ENCODE measurements at places on chromosomes 7 and 10.

GRCh38 chr10:103888113-103888841 lies 29.7 kb downstream of the STN1 start:
- no peak for DNase-seq

- DNase-seq = no peak
Observed at GRCh38 chr10:115706026-115706425, 567.0 kb downstream of the GFRA1 start.

DNA sequence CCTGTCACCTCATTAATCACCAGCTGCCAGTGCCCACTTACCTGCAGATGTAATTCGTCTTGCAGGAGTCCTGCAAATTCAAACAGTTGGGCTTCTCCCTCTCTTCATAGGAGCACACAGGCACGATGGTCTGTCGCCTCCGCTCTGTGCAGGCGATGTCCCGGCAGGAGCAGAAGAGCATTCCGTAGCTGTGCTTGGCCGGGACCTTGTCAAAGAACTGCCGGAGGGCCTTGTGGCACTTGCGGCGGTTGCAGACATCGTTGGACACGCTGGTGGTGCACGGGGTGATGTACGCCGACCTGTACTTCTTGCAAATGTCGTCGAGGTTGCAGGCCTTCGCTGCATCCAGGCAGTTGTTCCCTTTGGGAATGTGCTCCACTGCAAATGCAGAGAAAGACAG lies 147.8 kb downstream of the GFRA1 start:
- DNase-seq = no peak

DNA sequence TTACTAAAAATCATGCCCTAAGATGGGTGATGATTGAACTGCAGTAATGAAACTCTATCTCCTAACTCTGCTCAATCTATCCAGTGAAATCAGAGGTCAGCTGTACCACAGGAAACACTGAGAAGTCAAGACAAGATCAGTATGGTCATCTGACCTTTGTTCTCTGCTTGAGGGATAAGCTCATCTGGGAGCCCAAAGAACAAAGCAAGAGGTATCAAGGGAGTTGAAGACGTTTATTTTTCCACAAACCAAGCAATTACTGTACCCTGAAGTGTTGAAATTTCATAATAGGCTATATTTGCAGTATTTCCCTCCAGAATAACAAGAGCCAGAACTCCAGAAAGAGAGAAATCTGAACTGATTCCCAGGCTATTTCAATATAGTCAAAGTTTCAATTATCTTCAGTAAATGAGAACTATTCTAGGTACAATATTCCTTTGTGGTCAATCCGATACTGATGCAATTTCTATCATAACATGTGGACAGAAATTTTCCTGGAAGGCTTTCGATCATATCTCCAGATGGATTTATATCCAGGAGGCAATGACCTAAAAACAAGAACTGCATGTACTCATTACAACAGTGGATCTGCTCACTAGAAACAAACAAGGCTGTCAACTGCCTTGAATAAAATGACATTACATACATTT lies 345.3 kb downstream of the TNS3 start:
- DNase-seq = no peak

DNA sequence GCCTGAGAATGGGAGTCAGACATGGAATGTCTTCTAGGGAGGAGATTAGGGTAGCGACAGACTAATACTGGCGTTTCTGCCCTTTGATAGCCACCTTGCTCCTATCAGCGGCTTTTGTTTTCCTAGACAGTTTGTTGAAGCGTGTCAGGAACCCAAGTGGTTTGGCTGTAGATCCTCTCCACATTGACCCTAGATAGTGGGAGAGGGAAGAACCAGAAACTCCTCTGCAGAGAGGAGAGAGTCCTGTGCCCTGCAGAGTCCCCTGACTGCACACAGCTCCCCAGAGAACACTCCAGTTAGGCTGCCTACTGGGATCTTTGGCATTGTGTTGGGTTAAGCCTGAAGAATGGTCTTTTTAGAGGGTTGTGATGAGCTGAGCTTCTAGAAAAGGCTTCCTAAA lies 2.4 kb downstream of the MEPCE start:
- DNase-seq = no peak

DNA sequence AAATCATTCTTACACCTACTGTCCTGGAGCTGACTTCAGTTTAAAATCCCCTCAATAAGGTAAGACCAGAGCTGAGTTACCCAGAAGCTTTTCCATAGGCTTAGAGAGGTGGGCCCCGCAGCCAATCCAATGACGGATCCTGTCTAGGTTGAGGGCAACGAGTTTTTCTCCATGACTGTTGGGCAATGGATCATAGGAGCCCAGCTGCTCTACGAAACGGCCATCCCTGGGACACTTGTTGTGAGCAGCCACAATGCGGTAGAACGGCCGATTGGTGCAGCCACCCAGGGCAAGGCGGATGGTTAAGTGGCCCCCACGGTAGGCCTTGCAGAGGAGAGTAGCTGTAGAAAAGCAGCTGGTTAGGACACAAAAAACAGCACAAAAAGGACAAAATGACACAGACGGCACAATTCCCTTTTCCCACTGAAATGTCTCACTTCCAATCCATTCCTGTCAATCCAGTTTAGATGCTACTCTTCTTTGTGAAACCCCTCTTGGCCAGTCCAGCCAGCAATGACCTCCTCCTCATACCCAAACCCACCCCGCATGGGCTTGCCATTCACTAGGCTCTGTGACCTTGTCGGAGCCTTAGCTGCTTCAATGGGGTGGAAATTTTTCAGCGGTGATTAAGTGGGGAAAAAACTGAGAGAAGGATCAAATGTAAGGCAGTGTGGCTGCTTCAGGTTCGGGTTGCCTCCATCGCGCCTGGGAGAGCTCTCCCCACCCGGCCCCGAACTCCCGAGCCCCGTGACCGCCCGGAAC lies 580 bp downstream of the MRPS16 start:
- DNase-seq = no peak

GRCh38 chr7:131649003-131649541 lies 92.6 kb upstream of the PODXL start:
- no peak for DNase-seq

DNA sequence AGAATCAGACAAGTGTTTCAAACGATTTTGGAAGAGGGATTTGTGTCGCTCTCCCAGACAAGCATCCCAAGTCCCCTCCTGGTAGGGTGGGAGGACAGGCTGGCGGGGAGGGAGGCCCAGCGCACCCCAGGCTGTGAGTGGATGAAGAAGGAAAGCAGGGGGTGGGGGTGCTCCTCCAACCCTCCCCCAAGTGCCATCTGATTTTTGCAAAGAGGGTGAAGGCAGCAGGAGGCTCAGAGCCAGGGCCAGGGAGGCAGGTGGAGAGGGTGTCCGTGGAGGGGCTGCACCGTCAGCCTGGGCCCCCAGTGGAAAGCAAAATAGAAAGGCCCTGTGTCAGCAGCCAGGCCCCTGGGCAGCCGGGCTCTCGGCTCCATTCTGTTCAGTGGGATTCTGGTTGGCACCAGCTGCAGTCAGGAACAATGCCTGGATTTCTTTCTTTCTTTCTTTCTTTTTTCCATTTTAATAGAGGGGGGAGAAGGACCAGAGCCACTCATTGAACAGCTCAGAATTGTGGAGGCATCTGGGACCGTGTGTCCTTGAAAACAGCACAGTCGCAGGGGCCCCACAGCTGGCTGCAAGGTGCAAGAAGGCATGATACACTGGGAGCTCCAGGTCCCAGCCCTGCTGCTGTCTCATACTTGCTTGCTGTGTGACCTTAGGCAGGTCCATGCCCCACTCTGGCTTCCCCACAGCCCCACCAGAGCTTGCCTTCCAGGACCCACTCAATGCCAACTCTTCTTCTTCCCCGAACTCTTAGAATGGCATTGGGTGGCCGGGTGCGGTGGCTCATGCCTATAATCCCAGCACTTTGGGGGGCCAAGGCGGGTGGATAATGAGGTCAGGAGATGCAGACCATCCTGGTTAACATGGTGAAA lies 7.1 kb upstream of the ZMIZ1 start:
- DNase-seq = no peak

DNA sequence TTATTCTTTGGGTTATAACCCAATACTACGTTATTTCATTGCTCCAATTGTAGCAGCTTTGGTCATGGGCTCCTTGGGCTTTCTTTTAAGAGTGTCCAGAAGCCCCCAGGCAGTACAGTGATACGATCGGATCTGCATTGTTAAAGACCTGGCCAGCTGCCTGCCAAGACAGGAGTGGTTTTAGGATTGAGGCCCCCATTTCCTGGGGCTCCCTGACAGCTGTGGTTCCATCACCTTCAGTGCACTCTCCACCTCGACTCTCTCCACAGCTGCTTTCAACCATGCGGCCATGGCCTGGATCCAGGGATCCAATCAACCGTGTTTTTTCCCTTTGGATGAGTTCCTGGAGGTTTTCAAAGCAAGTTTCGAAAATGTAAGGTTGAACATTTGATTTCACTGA lies 123.4 kb upstream of the BTBD16 start:
- DNase-seq = no peak

DNA sequence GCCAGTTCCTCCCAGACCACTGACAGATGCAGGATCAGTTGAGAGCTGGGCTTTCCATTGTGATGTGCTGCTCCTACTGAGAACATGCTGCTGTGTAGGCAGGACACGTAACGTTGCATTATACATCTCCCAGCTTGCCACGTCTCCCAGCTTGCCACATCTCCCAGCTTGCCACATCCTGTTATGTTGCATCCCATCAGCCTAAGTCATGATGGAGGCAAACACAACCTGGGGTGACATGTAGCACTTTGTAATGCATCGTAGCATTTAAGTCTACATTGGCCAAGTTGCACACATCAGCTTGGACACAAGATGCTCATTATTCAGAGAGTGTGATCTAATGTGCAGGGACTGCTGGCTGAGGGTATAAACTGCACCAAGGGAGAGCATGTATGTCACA lies 73.3 kb upstream of the CHCHD3 start:
- no peak for DNase-seq

- DNase-seq = no peak
Observed at GRCh38 chr7:141974831-141975230, 1.3 kb upstream of the TAS2R38 start.

GRCh38 chr10:111076191-111076681 lies 593 bp upstream of the ADRA2A start:
- peak; percentile 35 for DNase-seq

GRCh38 chr10:88337134-88337533 lies 246.0 kb downstream of the RNLS start:
- no peak for DNase-seq

DNA sequence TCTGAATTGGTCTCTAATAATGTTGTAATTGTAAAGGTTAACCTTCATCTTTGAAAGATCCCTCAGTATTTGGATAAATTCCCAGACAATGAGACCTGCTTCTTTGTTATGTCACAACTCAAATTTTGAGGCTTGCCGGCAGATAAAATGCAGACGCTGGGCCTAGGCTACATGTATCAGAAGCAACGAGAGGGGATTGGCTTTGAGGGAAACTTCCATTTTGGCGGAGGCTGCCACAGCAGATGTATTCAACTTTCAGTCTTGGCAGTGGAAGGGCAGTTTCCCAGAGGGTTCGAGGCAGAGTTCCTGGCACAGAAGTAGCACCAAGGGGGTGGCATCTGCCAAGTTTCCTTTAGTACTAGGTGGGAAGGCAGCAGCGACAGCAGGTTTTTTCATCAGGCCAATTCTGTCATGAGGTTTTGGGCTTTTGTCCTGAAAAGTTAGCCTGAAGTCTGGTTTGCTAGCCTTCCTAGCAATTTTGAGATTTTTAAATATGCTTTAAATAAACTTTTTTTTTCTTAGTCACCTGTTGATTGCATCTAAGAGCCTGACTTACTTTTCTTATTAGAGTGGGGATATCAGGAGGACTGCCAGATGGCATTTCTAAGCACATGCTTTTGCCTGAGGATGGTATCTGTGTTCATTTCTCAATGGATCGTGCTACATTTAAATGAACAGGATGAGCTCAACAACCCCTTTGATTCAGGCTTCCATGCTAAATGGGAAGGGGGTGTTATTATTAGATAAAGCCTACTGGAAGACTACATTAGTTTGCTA lies 89.5 kb upstream of the FAM3C start:
- DNase-seq = peak; percentile 41

DNA sequence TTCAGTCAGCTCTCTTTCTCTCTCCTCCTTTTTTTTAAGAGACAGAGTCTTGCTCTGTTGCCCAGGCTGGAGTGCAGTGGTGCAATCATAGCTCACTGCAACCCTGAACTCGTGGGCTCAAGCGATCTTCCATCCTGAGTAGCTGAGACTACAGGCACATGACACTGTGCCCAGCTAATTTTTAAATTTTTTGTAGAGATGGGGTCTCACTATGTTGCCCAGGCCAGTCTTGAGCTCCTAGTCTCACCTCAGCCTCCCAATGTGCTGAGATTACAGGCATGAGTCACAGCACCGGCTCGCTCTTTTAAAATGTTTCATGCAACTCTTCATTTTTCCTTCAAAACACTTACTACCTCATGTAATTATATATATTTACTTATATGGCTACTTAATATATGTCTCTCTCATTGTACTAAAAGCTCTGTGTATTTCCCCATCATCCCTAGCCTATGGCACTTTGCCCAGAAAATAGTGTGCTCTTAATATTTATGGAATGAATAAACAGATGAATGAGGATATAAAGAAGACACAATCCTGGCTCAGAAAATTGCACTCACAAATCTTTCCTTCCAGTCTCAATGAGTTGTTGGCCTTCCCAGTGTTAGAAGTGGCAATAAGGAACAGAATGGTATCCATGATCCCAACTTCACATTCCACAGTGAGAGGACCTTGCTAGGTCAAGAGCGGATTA lies 33.9 kb downstream of the EBLN1 start:
- DNase-seq = no peak

DNA sequence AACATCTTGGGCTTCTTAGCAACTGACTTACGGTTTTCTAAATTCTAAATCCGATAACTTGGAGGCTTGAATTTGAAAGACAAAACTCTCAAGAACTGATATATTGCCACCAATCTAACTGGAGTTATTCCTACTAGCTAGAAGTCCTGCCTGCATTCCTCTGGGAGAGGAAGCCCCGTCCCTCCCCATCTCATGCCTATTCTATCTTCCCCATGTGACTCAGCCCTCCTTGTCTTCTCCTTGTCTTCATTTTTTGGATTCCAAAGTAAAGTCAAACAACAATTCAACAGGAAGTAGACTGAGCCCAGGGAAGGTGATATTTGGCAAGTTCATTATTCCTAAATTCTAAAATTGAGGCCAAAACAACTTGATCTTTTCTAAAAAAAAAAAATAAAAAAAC lies 587.7 kb downstream of the KCNMA1 start:
- DNase-seq = no peak

GRCh38 chr7:51772190-51772589 lies 455.6 kb upstream of the COBL start:
- DNase-seq = no peak

- no peak for DNase-seq
Observed at GRCh38 chr7:24500599-24500998, 72.7 kb upstream of the PALS2 start.

DNA sequence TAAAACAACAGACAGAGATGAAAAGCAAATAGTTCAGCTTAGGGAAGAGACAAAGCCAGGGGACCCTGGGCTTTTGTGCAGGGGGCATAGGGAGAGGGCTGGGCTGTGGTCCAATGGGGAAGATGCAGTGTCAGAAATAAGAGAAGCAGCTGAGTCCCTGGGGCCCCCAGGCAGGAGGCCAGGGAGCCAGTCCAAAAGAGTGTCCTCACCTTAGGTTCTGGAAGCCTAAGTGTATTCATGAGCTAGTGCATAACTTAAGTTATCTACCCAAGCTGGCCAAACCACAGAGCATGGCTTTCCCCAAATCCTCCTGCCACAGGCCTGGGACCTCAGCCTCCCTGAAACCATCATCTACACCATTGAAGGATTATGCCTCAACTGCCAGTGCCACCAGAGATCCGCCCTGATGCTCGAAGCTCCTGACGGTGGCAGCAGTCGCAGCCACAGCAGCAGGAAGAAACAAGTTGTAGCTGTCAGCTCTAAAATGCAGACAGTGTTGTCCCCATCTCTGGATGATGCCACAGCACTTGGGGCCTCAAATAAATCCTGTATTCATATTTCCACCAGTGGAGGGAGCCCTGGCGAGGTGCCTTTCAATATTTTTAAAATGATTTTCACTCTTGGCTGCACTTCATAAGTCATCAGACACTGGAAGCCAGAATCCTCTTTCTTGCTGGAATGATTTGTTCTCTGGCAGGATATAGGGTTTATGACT lies 574.6 kb downstream of the GRID1 start:
- DNase-seq = no peak
